Stimulated activated CD8-positive, alpha-beta memory T cell treated with anti-CD3 and anti-CD28 coated beads, Interleukin-4, amount 100 ng/mL, for 4 hours (primary cell): ENCODE measurements at places on chromosomes 11 and 22.

- no peak for DNase-seq
Measured at GRCh38 chr22:41654322-41654721, 33.2 kb downstream of the XRCC6 start.

GRCh38 chr22:23829845-23830372 is 8.9 kb downstream of the DERL3 start:
- DNase-seq, result no peak

DNA sequence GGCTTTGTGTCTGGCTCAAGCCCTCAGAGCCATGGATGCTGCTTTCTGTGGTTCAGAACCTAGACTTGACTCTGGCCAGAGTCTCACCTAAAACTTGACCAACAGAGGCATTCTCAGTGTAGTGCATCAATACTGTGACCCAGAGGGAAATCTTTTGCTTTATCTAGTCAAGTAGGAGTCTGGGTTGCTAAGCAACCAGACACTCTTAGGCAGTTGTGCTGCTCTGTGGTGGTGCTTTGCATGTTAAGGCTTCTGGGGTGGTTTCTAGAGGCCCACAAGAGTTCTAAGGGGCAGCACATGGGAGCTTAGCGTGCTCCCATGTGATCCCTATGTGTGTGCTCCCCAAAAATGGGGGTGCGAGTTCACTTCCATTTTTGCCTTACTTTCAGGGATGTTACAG is 224.6 kb upstream of the PLET1 start:
- DNase-seq, result no peak

DNA sequence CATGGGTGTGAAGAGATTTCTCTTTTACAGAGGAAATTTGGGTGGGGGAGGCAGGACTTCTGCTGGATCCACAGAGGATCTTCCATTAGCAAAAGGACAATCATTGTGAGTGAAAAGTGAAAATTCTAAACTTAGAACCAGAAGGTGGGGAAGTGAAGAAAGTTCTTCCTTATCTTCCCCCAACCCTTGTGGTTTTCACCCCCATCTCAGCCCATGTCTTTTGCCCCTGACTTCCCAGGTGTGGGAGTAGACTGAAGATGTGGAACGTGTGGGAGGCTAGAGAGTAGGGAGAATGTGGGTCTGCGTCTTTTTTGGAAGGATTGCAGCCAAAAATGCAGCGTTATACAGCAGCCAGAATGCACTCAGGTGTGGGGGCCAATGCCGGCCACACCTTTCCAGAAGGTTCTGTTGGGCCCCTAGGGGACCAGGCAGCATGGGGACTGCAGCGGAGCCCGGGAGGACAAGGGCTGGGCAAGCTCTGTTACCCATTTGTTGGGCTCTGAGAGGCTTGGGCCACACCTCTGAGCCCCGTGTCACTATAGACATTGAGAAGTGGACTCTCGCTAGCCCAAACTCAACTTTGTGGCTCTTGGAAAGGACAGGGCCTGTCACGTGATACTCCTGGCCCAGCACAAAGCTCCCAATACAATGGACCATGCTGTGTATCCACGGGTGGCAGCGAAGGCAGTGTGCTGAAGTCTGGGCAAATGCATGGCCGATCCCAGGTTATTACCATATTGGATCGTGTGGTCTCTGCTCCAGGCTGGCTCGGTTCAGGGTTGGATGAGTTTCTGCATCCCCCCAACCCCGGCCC is 32.8 kb upstream of the LINC01488 start:
- no peak for DNase-seq

DNA sequence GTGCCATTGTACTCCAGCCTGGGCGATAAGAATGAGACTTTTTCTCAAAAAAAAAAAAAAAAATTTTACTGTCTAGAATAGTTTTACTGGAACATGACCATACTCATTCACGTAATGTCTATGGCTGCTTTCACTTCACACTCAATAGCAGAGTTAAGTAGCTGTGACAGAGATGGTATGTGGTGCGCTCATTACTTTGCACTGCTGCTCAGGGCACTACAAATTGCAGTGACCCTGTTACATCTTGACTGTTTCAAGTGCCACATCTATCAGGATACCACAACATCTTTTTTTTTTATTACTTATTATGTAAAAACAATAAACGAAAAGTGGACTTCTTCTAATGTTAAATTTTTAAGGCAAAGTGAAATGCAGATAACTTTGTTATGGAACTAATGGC is 110.3 kb downstream of the ARHGAP20 start:
- DNase-seq, result no peak

GRCh38 chr22:17120711-17121232 is 388 bp downstream of the TMEM121B start:
- DNase-seq, result no peak

GRCh38 chr22:47654922-47655491 is 892.6 kb downstream of the TBC1D22A start:
- no peak for DNase-seq

- no peak for DNase-seq
Measured at GRCh38 chr22:41636467-41636866, 15.4 kb downstream of the XRCC6 start.

DNA sequence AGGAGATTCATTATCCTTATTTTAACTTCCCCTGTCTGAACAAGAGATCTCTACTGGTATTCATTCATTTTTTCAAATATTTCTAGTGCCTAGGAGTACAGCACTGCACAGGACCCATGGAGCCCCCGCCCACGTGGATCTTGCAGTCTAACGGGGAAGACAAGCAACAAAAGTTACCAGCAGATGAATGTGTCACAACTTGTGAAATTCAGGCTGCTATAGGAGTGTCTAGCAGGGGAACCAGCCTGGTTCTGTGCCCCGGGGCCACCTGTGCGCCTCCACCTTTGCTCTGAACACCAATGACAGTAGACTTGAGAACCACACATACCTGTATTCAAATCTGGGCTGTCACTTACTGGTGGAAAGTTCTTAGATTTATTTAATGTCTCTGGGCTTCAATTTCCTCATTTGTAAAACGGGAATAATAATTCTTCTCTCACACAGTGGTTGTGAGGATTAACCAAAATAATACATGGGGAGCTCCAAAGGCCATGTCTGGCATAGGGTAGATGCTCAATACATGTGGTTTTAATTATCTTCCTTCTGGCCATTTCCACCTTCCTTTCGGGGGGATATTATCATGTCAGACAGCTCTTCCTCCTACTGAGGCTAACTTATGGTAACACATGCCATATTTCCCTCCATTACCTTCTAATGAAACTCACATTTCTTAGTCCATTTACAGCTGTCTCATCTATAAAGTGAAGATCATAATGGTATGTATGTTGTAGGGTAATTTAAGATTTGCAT is 17.8 kb downstream of the POU2AF1 start:
- no peak for DNase-seq

GRCh38 chr22:37690407-37690806 is 4.3 kb downstream of the NOL12 start:
- DNase-seq, result no peak

- DNase-seq, result no peak
Measured at GRCh38 chr11:71198141-71198822, 54.1 kb downstream of the SHANK2 start.

GRCh38 chr11:130166457-130166784 is 6.8 kb downstream of the ST14 start:
- no peak for DNase-seq

- DNase-seq, result no peak
Measured at GRCh38 chr22:45964926-45965527, 11.9 kb downstream of the WNT7B start.

DNA sequence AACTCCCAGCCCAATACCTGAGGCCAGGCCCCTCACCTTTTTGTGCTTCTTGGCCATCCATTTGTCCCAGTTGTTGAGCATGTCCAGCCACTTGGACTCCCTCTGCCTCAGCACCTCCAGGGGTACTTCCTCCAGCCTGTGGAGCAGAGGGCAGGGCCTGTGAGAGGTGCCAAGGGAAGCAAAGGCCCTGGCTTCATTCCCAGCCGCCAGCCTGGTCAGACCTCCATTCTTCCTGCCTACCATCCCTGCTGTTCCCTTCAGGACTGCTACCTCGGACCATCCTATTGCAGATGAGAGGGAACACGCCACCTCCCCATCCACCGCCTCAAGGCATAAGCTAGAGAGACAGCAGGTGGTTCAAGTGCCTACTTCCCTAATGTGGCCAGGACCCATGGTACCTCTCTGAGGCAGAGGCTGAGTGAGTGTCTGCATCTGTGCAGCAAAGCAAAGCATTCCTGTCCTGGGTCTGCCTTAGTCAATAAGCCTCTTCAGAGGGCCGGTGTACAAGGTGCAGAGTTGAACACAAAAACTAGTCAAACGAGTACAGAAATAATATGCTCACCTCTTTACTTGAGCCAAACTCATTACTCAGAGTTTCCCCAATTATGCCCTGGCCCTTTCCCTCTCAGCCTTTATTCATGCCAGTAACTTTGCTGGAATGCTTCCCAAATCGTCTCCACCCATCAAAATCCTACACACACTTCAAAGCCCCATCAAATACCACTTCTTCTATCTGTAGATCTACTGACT is 15.4 kb upstream of the CASTOR1 start:
- DNase-seq, result no peak

- no peak for DNase-seq
Measured at GRCh38 chr22:23175817-23176644, 4.3 kb upstream of the BCR start.

DNA sequence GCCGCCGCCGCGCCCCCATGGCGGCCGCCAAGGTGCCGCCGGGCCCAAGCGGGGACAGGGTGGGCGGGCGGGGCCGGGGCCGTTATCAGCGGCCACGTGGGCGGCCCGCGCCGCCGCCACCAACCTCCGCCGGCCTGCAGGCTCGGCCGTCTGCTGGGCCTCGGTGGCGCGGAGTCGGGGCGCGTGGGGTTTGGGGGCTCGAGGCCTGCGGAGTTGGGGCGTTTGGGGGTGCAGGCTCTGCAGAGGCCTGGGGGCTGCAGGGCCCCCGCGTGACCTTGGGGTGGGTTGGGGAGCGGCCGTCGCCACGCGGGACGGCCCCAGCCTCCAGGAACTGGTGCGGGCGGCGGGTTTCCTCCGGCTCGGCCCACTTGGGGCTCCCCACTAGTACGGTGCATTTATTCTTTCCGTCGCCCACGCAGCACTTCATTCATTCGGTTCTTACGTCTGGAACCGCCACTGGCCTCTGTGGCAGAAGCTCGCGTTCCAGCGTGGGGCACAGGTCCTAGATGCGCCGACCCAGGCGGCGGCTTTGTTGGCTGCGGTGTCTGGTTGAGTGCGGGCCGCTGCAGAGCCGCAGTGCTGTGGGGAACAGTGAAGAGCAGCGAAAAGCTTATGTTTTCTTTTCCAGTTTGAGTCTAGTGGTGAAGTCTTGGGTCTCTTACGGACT is 740 bp upstream of the TRMT2A start:
- peak; percentile 64 for DNase-seq

DNA sequence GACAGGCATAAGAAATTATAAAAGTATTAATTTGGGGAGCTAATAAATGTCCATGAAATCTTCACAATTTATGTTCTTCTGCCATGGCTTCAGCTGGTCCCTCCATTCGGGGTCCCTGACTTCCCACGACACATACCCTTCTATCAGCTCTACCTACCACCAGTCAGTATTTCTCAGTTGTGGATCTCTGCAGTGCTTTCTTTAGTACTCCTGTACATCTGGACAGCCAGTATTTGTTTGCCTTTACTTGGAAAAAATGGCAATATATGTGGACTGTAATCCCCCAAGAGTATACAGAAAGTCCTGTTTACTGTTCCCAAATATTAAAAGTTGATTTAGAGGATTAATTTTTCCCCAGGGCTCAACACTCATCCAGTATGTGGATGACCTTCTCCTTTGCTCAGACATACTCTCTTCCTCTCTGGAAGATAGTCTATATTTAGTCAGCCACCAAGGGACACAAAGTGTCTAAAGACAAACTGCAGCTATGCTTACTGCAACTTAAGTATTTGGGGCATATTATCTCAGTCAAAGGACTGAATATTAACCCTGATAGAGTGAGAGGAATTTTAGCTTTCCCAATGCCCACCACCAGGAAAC is 7.3 kb upstream of the FDX1 start:
- DNase-seq, result no peak

- DNase-seq, result no peak
Measured at GRCh38 chr11:134733646-134734045, 321.6 kb upstream of the B3GAT1 start.

DNA sequence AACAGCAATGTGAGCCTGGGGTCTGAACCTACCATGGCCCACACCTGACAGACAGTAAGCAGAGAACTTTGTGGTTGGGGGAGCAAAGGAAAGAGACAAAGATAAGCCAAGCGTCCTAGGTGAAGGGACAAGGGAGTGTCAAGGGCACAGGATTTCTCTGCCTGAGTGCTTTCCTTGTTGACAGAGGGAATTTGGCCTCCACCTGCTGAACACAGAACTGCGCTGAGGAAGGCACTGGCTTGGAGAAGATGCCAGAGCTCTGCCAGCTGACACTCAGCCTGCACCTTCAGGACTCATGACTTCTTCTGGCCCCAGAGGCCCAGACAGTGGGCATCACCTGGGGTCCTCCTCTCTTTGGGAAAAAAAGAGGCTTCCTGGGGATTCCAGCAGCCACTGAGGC is 789 bp upstream of the LRRC55 start:
- DNase-seq, result no peak
